NCI-H1694 treated with DMSO at 0.1 percent for 48 hours (cell line): ENCODE measurements at places on chromosomes 12 and 14.
A peak's percentile ranks its signal among the peaks of the same experiment; 100 is the strongest.

GRCh38 chr12:5022465-5023061, 21.1 kb upstream of the KCNA5 start:
- DNase-seq: peak; percentile 65

DNA sequence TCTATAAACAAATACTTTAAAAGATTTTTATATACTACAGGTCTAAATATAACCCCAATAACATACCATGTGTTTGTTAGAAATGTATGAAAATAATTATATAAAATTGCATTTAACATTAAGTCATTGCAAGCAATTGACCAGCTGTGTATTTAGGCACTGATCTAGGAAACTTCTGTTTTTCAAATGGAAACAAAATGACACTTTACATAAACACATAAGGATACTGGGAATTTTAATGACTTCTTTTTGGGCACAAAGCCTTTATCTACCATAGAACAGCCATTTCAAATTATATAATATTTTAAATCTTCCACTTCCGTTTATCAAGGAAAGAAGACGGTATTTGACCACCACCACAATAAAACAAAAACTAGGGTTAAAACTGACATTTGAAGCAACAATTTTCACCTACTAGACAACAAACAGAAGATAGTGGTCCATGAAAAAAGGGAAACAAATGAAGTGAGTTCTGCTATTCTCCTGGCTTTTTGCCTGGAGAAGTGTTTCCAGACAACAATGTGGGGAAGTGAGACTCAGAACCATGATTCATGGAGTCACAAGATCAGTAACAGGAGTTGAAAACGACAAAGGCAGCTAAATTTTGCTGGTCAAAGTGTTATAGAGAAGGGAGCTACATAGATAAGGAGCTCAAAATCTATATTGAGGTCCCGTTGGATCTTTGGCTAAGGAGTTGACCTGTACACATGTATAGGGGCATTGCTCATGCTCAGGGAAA, 475.1 kb downstream of the TRHDE start:
- no peak for DNase-seq

- DNase-seq: no peak
Measured at GRCh38 chr12:129404556-129404955, 499.3 kb downstream of the TMEM132D start.

DNA sequence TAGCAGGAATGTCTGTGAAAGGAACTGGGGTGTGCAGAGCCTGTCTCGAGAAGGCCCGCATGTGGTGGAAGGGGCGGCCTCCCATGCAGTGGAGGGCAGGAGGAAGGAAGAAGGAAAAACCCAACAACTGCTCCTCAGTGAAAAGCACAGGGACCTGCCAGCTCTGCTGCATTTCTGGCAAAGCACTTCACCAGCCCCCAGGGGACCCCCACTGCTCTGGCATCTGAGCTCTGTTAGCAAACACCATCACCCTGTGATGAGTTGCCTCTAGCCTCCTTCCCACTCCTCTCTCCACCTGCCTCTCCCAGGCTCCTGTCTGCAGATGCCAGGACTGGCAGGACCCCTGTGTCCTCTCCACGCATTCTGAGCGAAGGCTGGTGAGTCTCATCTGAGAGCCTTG, 69.0 kb upstream of the DDX11 start:
- DNase-seq: no peak

DNA sequence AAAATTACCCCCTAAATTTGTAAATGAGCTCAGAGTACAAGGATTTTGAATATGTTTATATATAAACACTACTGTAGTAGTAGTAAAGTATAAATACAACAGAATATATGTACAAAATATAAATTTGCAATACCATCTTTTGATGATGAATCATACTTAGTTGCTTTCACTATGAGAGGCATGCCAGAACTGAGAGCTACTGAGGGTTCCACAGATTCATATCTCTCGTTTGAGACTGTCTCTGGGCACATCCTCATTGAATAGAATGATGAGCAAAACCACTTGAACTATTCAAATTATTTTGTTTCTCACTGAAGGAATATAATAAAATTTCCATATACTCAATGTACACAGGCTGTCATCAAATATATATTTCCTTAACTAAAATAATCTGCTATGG, 417.6 kb downstream of the NAV3 start:
- no peak for DNase-seq

DNA sequence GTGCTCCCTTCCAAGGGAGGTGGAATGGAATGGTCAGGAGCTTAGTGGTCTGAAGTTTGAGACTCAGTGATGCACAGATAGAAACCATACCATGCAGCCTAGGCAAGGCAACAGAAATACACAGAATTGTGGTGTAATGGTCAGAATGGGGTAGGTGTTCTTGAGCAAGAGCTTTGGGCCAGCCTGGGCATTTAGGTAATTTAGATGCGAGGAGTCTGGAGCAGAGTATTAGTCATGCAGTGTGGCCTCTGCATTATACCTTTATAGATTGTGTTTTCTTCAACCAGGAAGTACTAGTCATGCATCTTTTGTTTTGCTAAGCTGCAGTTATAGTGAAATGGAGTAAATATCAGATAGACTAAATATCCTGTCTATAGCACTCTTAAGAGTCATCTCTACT, 118.3 kb downstream of the DAAM1 start:
- no peak for DNase-seq

DNA sequence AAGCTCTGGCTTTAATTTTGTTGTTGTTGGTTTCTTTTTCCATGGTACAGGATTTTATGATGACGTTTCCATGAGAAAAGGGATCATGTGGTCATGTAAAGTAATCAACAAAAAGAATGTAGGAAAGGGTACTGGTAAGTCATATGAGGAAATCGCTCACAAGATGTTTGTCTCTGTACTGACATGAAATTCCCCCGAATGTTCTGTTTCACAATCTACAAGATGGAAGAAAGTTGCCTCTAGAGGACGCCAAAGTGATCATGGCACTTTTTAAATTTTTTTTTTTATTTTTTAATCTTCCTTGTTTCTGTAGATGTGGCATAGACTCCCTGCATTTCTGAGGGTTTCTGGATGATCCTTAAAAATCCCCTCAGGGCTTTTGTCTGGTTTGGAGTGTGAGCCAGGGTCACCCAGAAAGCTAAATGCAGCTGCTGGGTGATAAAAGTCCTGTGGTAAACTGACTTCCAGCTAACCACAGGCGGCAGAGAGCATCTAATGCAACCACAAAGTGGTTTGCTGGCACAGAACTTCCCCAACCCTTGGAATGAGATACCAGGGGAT, 393.5 kb downstream of the CCDC91 start:
- no peak for DNase-seq

- DNase-seq: peak; percentile 96
Measured at GRCh38 chr14:38716926-38717325, 386.1 kb downstream of the SEC23A start.

- DNase-seq: no peak
Measured at GRCh38 chr12:104605685-104606084, 148.9 kb downstream of the CHST11 start.

DNA sequence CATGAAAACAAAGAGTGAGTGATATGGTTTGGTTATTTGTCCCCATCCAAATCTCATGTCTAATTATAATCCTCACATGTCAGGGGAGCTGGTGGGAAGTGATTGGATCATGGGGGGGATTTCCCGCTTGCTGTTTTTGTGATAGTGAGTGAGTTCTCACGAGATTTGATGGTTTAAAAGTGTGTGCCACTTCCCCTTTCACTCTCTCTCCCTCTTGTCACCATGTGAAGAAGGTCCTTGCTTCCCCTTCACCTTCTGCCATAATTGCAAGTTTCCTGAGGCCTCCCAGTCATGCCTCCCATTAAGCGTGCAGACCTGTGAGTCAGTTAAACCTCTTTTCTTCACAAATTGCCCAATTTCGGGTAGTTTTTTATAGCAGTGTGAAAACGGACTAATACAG, 2.1 kb upstream of the ATXN7L3B start:
- no peak for DNase-seq

DNA sequence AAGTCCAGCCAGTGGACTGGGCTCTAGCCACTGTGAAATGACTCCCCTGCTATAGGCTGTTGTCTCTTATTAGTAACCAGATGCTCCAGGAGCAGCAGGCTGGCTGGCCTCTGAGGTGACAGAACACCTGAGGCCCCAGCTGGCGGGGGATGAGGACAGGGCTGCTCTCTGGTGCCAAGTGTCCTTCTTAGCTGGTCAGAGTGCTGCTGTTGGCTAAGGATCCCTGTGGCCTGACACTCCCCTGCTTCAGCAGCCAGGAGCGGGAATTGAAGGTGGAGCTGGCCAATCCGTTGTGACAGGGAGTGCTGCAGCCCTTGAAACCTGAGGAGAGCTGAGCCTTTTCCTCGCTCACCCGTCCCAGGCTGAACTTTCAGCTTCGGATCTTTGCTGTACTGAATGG, 30.7 kb downstream of the TMEM229B start:
- DNase-seq: no peak

- DNase-seq: no peak
Measured at GRCh38 chr12:76192416-76192815, 107.9 kb upstream of the NAP1L1 start.

DNA sequence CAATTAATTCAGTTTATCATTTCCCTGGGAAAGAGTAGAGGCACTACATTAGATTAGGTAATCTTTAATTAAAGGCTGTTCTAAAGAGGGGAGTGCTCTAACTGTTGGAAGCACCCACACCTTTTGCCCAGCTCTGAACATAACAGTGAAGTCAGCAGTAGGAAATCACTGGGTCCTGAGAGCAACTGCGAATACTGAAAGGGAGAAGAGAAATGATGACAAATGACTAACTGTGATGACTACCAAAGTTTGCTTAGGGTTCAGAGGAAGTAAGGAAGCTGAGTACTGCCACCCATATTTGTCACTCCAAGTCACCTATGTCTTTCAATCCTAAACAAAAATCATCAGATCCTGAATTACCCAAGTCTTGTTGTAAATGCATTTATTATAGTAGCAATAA, 140.6 kb downstream of the EPS8 start:
- DNase-seq: no peak

DNA sequence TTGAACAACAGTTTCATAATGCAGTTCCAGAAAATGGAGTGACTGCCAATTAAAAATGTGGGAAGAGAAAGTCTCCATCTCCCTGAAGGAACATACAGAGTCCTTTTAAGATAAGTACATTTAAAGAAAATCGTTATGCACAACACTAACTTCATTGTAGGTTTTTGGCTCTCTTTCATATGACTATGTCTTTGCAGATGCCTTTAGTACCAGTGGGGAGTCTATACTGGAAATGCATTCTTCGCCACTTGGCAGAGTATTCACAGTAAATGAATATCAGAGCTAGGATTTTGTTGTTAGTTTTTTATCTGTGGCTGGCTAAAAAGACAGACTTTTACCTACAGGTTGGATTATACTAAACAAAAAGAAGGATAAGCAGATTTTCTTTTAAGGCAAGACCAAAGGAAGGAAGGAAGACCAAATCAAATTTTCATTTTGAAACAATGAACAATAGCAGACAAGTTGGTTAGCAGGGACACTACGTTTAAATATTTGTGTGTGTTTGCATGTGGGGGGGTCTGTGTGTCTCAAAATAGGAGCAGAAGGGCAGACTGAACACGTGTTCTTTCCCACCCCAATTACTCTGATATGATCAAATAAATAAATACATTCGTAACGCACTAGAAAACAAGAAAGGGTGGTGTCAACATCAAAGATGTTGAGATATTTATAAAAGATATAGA, 124.5 kb downstream of the BTG1 start:
- no peak for DNase-seq

DNA sequence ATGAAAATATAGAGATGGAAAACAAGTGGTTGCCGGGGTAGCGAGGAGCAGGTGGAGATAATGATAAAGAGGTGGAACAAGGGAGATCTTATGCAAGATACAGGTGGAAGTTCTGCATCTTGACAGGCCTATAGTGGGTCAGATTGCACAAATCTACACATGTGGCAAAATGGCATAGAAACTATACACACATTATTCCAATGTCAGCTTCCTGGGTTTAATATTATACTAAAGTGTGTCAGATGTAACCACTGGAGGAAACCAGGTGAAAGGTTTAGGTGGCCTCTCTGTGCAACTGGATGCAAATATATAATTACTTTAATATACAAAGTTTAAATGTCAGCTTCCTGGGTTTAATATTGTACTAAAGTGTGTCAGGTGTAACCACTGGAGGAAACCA, 1.1 kb downstream of the SLC38A4 start:
- no peak for DNase-seq

DNA sequence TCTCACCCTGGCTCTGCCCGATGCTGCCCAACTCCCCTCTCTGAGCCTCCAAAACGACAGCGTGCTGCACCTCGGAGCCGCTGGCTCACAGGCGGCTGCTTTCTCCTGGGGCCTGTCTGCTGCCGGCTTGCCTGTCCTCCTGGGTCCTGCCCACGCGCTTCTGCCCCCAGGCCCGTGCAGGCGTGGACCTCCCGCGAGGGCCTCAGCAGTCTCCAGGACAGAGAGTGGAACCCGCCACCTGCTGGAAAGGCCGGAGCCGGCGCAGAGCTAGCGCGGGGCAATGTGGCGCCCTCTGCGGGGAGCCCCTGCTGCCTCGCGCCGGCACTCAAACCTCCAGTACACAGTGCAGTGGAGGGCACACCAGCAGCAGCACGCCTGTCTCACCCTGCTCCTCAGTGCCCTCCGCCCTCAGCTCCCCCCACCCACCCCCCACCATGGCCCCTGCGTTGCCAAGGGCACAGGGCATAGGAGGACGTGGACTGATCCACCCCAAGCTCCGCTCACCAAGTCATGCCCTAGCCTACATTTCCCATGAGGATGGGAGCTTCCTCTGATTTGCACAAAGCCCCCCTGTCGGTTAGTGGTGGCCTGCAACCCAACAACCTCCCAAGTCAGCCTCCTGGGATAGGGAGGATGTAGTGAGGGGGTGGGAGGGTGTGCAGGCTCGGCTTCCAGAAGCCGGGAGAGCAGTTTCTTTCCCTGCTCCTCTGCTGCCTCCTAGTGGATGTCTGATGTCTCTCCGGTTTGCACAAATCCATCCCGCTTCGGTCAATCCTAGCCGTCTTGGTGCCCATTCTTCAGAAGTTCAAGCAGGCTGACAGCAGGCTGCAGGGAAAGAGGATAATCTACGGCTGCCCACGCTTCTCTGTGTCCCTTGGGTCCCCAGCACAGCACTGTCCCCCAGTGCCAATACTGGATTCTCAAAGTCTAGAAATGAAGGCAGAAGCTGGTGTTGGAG, 25.2 kb downstream of the KRT8 start:
- peak; percentile 92 for DNase-seq

DNA sequence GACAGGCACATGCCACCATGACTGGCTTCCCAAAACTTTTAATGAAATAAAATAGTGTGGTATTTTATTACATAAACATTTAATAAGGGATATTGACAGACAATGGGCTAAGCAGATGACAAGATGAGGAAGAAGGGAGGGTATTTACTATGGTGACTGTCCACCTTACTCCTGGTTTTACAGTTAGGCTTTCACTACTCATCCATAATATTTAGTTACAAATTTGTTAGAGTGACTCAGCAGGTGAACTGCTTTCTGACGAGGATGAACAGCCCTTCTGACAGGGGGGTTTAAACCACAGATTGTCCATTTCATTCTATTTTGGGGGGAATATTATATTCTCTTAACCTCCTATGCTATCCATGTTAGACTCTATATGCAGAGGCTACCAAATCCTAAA, 3.6 kb upstream of the PALS1 start:
- no peak for DNase-seq
